Breast epithelium (tissue), 4 donors: ENCODE measurements at places on chromosomes 5 and 9. TPM values are rescaled to one million over a fixed set of nuclear protein-coding genes. Genes with fewer than 3 reads are reported as not detected.

CACFD1 gene
- 19.5 TPM for total RNA-seq

CAVIN4 gene
- 0.16 TPM for total RNA-seq

FLT4 gene
- total RNA-seq: 4.3 TPM

SLU7 gene
- 86.3 TPM for total RNA-seq

CBY3 gene
- not detected for total RNA-seq

NIM1K gene
- total RNA-seq: 0.33 TPM

PKN3 gene
- 8.5 TPM for total RNA-seq

BHMT gene
- total RNA-seq: 0.98 TPM
